ENCODE measurements at places on chromosomes 6 and 20.

DNA sequence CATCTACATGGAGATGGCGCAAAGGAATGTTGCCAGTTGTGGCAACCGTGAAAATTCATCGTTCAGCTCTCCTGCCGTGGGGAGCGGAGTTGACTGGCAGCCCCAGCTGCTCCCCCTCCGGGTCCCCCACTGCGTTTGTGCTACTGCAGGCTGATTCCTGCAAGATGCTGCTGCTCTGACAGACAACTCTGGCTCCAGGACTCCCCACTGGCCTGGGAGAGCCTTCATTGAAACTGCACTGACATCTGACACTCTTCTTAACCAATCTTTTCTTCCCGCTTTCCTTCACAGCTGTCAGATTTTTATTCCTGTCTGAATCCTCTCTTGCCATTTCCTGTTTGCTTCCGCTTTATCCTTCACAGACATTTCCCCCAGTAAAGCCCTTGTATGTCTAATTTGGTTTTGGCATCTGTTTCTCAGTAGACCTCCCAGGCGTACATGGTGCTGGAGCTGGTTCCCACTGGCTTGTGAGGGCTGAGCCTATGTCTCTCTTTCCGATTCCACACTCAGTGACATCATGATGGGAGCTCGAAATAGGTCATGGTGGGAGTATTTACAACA, 9.5 kb upstream of the ATRN start:
- DNase-seq, result no peak

DNA sequence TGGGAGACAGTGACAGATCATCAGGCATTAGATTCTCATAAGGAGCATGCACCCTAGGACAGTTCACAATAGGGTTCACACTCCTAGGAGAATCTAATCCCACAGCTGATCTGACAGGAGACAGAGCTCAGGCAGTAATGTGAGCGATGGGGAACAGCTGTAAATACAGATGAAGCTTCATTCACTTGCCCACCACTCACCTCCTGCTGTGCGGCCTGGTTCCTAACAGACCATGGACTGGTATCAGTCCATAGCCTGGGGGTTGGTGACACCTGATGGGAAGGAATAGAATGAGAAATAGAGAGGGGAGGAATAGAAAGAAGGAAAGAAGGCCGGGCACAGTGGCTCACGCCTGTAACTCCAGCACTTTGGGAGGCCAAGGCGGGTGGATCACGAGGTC, 336.8 kb upstream of the SASH1 start:
- no peak for DNase-seq

DNA sequence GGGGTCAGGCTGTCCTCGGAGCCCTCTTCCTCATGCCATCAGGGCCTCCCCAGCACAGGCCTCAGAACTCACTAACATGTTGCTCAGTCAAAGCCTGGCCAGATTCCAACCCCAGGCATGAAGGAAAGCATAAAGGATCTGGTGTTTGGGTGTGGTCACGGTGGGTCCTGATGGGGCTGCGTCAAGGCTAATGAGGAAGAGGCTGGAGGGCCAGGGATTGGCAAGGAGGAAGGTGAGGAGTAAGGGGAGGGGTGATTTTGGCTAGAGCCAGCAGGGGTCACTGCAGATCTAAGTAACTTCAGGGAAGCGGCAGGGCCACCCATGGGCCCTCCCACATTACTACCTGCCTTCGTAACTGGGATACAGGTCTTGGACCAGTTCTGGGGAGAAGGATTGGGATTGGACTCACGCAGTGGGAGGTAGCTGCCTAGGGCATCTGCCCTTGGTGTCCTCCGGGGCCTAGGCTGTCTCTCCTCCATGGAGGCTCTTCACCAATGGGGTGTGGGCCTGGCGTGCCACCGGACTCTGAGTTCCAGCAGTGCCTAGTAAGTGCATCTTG, 36.2 kb upstream of the MRPS18A start:
- DNase-seq, result peak; percentile 23

DNA sequence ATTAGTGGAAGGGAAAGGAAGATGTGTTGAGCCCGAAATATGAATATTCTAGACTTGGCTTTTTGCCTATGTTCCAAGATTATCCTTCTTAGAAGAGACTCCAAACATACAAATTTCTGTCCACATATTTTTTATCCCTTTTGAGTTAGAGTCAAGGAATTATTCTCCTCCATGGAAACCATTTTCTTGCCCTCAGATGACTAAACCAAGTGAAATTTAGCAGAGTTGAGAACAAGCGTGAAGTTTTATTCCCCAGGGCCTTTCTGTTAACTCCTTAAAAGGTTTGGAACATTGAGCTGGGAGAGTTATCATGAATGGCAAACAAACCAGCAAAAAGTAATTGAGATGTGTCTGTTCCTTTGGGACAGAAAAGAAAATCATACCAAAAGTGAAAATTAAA, 286.1 kb upstream of the PLCB4 start:
- DNase-seq, result no peak

DNA sequence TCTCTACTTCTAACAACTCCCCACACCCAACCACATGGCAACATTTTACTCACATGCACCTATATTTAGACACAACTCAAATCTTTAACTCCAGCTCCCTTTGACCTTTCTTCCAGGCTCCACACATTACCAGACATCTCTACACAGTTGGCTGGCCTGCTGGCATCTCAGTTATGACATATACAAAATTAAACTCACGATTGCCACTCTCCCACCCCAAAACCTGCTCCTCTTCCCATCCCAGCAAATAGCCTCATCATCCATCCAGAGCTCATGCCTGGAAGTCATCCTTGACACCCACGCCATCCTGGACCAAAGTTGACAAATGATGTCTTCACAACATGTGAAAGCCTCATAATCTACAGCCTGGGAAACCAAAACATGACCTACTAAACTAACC, 176.6 kb downstream of the PKHD1 start:
- no peak for DNase-seq

- DNase-seq, result peak; percentile 34
These were observed 36.6 kb upstream of the GFOD1 start for GRCh38 chr6:13523826-13524622.

GRCh38 chr6:4032475-4032874, 46.5 kb downstream of the FAM217A start:
- no peak for DNase-seq

GRCh38 chr6:101011186-101011585, 130.1 kb upstream of the ASCC3 start:
- no peak for DNase-seq

DNA sequence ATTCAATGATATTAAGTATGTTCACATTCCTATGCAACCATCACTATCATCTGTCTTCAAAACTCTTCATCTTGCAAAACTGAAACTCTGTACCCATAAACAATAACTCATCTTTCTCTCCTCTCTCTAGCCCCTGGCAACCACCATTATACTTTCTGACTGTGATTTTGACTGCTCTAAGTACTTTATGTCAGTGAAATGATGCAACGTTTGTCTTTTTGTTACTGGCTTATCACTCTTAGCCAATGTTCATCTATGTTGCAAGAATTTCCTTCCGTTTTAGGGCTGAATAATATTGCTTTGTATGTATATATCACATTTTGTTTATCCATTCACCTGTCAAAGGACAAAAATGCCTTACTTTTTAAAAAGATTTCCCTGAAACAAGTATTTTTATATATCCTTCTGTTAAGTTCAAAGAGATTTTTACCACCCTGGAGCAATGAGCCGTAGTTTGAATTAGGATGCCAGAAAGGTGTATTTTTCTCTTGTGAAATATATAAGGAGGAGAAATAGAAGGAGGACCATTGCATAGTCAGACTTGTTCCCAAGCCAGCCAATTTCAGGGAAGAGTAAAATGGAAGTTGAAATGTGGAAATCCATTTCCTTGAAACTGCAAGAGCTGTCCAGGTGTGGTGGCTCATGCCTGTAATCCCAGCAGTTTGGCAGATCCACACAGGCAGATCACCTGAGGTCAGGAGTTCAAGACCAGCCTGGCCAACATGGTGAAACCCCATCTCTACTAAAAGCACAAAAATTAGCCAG, 4.0 kb upstream of the CGAS start:
- DNase-seq, result no peak

- DNase-seq, result no peak
These were observed 32.5 kb upstream of the DLGAP4 start for GRCh38 chr20:36273414-36274180.

DNA sequence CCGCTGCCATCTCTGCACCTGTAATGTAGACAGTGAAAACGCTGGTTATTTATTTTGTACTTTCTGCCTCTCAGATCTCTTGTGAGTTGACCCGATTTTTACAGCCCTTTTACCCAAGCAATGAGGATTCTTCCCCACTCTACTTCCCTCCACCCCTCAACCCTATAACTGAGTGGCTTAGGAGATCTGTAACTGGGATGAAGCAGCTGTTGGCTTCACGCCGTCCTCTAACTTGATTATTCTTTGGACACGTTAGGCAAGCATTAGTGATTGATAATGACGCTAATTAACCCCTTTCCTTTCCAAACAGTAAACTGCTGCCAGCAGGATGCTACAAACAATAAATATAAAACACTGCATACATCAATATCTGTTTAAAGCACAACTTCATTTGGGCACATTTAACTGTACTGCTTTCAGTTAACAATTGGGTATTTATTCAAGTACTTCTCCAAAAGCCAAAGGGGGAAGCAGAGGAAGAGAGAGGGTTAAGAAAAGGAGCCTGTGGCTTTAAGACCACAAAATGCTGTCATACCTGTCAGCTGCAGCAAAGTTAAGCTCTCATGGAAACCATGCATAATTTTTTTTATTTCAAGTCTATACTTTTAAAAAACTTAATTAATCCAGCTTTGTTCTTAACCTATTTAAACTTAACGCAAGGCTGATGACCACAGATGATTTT, 21.2 kb downstream of the TFAP2A start:
- no peak for DNase-seq

DNA sequence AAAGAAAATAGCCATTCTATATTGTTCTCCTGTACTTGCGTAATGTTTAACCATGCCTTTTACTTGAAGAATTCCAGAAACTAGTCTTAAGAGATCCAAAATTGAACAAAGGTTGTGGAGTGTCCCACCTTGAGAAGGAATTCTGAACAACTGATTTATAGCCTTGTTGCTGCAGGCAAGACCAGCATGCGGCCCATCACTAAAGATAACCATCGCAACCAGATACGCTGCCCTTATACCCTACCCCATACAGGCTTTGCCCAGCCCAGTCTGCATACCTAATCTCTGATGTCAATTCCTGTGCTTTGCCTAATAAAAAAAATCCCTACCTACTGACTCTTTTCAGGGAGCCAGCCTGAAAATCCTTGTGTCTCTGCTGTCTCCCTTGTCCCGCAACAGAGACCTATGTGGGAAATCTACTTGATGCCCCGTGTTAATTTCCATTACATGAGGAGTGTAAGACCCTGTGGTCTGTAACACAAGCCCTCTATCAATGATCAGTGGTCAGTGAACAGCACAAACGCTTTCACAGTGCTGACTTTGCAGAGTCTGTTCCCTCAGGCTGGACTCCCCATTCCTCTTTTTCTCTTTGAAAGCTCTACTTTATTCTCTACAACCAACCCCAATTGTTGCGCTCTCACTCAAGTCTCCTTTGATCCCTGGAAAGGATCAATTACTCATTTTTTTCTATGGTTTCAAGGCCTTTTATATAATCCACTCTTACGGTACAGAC, 125.7 kb upstream of the BTBD3 start:
- DNase-seq, result no peak

DNA sequence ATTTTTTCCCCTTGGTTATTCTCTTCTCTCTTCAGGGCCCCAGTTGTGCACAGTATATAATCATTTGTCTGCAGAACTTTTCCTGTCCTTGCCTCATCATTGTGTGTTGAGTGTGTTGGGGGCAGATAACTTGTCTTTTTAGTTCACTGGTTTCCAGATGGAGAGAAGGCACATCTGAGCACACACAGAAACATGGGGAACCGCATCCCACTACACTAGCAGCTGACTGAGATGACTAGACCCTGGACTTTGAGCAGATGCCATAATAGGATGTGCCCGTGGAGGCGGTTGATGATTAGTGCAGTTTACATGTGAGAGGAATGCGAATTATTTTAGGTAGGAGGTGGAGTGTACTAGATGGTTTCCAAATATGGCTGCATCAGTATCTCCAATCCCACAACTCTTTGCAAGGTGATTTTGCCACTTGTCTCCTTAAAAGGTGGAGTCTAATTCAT, 26.5 kb upstream of the SH3BGRL2 start:
- no peak for DNase-seq

DNA sequence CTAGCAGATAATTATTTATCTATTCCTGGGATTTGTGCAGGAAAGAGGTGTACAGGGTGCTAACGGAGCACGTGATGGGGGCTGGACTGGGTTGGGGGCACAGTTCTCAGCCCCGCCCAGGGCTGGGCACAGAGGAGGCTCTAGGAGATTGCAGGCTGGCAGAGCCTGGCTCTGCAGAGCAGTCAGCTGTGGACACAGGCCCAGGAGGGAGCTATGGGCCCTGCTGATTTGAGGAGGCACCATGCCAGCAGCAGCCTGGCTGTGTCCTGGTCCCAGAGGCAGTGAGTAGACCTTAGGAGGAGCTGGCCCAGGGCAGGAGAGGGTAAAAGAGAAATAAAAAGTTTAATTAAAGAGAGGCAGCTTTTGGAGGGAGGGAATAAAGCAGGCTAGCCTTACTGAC, 19.3 kb downstream of the MAFB start:
- no peak for DNase-seq

- no peak for DNase-seq
These were observed 165.5 kb upstream of the SCGN start for GRCh38 chr6:25486550-25486949.

GRCh38 chr6:16440636-16441212, 202.3 kb downstream of the GMPR start:
- no peak for DNase-seq

DNA sequence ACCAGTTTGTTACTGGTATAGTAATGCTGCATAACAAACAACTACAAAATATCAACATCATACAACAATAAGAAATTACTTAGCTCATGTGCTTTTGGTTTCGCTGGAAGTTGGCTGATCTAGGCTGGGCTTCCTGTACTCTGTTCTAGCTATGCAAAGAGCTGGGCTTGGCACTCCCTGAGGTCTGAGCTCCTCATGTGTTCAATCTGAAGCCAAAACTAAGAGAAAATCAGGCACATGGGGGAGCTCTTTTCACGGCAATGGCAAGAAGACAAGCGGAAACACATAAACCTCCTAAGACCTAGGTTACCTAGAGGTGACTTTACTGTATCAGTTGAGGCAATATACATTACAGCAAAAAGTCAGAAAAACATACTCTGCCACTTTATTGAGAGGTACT, 574.2 kb downstream of the KHDRBS2 start:
- DNase-seq, result no peak

GRCh38 chr20:23608251-23608846, 2.6 kb upstream of the CST9 start:
- no peak for DNase-seq

- no peak for DNase-seq
These were observed 60.0 kb upstream of the EZR start for GRCh38 chr6:158879180-158879579.

- DNase-seq, result no peak
These were observed 93.0 kb downstream of the HUS1B start for GRCh38 chr6:563863-564262.

DNA sequence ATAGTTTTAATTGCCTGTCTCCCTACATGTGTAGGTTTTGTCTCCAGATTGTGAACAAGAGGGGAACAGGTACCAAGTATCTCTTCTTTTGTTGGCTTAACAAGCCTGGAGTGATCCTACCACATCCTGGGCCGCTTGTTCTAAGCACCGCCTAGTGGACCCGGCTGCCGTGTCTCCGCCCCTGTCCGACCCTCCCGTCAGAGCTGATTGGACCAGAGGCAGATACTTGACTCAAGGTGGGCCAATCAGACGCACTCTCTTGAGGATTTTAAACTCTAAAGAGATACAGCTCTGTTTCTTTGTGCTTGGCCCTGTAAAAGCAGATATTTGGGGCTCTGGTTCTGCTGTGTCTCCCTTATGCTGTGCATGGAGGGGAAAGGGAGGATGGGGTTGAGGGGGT, 68.2 kb downstream of the PRDM1 start:
- DNase-seq, result no peak
